ENCODE measurements at places on chromosomes 16 and 17.

DNA sequence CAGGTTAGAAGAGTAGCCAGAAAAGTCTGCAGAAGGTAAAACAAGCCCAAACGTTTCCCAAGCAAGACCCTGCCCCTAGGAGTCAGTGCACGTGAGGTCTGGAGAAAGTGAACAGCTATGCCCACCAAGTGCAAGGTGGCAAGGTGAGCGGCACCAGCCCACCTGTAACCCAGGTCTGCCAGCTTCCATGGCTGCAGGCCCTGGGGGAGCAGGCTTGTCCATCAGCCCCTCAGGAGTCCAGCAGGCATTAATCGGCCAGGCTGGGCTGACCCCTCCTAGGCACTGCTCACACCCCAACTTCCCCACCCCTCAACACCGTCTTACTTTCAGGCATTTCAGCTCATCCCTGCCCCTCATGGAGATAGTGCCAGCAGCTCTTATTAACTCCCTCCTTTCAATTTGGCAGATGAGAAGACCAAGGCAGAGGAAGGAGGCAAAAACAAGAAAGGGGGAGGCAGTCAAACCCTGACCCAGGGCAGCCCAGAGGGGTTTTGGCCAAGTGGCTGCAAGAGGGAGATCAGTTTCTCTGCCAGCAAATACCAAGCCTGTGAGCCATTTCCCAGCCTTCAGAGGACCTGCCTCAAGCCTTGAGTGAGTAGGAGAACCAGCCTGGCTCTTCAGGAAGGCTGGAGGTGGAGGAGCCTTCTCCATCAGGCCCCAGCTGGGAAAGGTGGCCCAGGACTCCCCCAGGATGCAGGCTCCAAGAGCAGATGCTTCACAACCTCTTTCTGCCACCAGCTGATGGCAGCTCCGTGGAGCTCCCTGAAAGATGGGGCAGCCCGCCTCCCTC, 14.7 kb downstream of the BEAN1 start:
- DNase-seq = no peak

DNA sequence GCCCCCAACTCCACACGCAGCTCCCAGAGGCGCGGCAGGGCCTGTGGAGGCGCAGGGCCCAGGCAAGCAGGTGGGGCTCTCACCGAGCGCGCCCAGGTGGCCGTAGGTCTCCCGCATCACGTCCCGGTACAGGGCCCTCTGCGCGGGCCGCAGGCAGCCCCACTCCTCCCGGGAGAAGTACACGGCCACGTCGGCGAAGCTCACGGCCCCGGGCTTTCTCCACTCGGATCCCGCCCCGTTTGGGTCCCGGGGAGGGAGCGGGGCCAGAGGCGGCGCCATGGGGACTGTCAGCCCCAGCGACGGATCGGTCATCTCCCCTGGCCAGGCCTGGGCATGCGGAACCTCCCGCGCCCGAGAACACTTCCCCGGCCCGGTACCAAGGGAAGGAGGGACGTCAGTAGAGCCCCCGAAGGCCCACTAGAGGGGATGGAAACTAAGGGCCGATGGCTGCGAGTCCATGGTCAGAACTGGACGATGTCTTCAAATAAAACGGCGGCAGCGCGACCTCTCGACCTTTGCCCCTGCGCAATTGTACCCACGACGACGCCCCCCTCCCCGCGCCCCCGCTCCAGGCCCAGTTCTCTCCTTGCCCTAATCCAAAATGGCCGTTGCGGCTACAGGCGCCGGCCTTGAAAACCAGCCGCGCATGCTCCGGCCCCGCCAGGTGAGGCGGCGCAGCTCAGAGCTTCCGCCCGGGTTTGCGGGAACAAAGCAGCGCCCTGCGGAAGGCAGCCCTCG, at the start of gene ZNF747:
ZNF747 (minus strand) TSS at position 491 of the 738 bp plus-strand sequence; CDS start at position 312, 179 bp downstream.
- DNase-seq = peak; percentile 83

DNA sequence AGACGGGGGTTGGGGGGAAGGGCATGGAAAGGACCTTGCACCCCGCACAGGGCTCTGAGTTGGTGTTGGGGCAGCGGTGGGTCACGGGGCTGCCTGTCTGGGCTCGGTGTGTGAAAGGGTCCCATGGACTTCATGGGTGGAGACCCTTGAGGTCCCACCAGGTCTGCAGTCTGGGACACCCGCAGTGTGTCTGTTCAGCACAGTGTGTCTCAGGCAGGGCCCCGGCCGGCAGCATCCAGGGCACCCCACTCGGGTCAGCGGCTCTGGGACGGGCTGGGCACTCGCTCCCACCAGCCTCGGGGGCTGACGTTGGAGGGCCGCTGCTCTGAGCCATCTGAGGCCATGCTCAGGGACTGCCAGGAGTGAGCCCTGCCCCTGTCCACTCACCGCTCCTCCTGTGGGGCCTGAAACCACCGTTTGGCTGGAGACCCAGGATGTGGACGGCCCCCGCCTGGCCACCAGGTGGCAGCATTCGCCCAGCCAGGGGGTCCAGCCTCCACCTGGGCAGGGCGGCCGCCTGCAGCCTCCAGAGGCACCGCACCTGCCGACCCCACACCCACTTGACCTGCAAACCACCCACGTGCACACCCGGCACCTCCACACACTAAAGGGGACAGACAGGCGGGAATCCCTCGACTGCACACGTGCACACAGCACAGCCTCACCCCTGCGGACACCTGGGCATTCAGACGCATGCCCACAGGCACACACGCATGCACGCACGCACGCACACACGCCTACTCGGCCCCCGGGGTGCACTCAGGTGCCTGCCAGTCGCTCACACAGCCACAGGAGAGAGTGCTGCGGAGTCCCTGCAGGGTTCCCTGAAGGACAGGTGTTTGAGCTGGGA, 10.1 kb upstream of the ZFPM1 start:
- peak; percentile 59 for DNase-seq

DNA sequence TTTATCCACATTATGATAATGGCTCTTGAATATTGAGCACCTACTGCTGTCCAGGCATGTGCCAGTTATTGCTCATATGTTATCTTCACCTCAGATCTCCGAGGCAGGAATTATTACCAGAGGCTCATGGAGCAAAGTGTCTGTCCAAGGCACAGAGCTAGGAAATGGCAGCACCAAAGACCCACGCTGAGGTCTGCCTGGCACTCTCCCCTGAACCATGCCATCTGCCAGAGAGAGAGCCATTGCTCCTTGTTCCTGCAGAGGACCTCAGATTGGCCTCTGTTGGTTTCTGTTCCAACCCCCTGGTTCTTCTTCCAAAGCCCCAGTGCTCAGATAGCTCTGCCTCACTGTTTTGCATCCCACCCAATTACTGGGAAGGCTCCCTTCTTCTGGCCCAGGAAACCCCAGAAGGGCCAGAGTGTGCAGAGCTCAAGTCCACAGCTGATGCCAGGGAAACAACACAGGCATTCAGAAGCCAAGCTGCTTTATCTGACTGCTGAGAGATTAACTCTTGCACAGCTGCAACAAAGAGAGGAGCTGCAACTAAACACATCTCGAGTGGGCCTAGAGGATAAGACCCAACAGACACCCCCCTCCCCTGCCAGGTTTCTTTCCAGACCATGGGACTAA, 5.9 kb downstream of the ASIC2 start:
- no peak for DNase-seq

GRCh38 chr17:39069114-39069756, 82.2 kb downstream of the PLXDC1 start:
- no peak for DNase-seq

- no peak for DNase-seq
Observed at GRCh38 chr16:22220069-22220440, 14.0 kb downstream of the EEF2K start.

- no peak for DNase-seq
Observed at GRCh38 chr17:35799942-35800341, 4.5 kb upstream of the MMP28 start.

DNA sequence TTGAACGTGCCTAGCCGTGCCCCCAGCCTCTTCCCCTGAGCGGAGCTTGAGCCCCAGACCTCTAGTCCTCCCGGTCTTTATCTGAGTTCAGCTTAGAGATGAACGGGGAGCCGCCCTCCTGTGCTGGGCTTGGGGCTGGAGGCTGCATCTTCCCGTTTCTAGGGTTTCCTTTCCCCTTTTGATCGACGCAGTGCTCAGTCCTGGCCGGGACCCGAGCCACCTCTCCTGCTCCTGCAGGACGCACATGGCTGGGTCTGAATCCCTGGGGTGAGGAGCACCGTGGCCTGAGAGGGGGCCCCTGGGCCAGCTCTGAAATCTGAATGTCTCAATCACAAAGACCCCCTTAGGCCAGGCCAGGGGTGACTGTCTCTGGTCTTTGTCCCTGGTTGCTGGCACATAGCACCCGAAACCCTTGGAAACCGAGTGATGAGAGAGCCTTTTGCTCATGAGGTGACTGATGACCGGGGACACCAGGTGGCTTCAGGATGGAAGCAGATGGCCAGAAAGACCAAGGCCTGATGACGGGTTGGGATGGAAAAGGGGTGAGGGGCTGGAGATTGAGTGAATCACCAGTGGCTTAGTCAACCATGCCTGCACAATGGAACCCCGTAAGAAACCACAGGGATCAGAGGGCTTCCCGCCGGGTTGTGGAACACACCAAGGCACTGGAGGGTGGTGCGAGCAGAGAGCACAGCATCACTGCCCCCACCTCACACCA, 724 bp downstream of the GAA start:
- DNase-seq = no peak

GRCh38 chr17:50459756-50460155, 8.9 kb downstream of the CHAD start:
- no peak for DNase-seq

DNA sequence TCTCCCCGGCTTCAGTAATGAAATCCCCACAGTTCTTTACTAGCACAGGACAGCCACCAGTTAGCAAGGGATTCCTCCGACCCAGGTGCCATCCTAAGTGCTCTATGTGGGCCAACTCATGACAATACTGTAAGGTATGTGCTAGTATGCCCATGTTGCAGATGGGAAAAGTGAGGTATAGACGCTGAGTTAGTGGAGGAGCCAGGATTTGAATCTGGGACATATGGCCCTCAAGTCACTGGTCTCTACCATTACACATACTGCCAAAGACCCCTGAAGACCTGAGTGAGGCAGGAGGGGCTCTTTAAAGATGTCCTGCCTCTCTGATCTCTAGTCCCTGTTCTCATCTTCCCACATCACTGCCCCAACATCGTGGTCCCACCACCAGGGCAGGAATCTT, 36.2 kb upstream of the MRPS23 start:
- DNase-seq = no peak

DNA sequence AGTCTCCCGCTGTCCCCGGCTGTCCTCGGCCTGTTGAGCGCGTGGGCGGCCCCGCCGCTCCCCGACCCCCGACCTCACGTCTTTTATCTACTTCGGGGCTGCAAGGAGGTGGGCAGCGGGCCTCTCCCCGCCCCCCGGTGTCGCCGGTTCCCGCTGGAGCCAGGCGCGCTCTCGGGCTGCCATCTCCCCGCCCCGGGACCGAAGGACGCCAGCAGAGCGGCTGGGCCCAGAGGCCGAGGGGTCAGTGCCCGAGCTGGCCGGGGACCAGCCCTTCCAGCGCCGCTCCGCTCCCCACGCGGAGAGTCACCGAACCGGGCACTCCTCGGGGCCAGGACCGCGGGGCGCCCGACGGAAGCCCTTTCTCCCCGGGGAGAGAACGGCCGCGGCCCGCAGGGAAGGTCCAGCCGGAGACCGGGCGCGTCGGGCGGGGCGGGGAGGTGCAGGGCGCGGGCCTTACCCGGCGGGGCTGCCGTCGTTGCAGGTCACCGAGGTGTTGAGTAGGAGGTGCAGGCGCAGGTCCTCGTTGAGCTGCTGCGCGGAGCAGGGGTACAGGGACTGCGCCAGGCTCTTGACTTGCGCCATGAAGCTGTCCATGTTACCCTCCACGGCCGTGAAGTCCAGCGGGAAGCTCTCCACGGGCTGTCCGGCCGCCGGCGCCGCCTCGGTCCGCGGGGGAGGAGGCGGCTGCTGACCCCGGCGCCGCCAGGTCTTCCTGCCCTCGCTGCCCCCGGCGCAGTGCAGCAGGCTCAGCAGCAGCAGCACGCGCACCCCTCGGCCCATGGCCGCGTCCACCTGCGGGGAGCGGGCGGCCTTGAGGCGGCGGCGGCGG, 643 bp downstream of the NOTUM start:
- no peak for DNase-seq

- no peak for DNase-seq
Observed at GRCh38 chr17:65029605-65030336, 26.8 kb downstream of the GNA13 start.

- DNase-seq = no peak
Observed at GRCh38 chr17:27268394-27269085, 25.4 kb upstream of the WSB1 start.

GRCh38 chr16:59212492-59213024, 478.4 kb upstream of the GOT2 start:
- no peak for DNase-seq

DNA sequence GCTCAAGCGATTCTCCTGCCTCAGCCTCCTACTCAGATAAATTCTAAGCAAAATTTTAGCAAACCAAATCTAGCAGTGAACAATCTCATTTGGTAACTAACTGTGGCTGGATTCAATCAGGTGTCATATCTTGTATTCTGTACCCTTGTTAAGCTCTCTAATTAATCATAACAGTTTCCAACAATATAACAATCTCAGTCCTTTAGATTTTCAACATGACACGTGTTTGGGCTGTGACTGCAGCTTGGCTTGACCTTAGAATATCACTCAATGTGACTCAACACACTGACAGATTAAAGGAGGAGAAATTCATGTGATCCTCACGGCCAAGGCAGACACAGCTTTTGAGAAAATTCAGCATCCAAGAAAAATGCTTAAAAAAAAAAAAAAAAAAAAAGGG, 133.6 kb downstream of the BANP start:
- no peak for DNase-seq

GRCh38 chr17:49830605-49831004, 17.3 kb downstream of the TAC4 start:
- no peak for DNase-seq

- DNase-seq = no peak
Observed at GRCh38 chr16:74922150-74923138, 62.5 kb downstream of the WDR59 start.

- no peak for DNase-seq
Observed at GRCh38 chr16:54821731-54822130, 108.9 kb upstream of the IRX5 start.

DNA sequence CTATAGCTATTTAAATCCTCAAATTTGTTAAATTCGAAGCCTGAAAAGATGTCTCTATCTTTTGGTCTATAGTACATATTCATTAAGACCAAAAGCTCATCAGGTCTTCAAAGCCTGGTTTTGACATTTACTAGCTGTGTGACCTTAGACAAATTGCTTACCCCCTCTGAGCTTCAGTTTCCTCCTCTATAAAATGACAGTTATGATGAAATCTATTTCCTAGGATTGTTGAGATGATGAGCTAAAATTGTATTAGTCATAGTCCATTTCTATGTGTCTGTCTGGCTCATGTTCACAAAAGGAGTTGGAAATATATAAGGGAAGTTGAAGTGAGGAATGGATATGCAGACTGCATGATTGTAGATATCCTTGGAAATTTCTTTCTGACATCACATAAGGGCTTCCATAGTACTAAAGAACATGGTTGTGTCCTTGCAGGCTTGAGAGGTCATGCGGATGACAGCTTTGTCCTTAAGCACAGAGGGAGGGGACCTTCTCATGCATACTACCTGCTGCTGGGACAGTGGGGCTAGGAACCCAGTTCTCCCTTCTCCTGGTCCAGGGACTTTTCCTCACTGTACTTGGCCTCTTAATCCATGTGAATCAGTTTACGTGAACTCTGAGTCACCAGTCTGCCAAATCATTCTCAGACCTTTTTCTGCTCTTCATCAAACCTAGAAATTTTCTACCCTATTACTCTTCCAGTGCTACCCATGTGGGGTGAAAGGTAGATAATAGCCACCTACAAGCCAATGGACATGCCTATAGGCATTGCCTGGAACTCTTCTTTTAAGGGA, 487.5 kb upstream of the SALL1 start:
- no peak for DNase-seq
